ENCODE measurements at places on chromosomes 1 and 21.

GRCh38 chr1:166383137-166383536 is 216.3 kb upstream of the FAM78B start:
- no peak for DNase-seq

DNA sequence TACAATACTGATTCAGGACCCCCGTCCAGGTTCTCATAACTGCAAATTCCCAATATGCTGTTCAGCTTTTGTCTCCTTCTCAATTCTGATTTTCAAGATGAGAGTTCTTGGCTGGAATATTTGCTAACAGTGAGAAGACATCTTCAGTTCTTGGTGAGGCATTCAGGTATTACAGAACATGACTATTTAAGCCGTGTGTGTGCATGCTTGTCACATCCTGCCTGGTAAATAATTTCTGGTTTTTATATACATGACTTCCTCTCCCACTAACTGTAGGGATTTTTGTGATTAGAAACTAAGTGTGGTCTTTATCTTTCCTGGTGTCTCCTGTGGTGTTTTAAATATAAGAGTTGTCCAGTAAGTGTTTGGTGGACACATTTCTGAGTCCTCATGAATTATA is 10.2 kb upstream of the SLC19A2 start:
- no peak for DNase-seq

DNA sequence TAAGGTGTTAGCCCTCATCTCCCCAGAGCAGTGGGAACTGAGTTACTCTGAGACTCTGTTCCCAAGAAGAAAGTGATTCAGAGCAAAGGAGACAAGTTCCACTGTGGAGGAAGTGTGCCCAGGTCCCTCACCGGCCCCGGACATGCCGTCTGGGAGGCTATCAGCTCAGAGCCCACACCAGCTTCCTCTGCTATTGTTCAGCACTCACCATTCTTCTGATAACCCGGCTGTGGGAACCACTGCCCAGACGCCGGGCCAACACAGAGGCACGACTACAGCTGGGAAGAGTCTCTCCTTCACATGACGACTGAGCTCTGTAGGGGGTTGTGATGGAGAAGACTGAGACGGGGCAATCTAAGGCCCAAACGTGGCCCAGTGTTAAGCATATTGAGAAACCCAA is 34.2 kb upstream of the GJA5 start:
- DNase-seq = no peak

DNA sequence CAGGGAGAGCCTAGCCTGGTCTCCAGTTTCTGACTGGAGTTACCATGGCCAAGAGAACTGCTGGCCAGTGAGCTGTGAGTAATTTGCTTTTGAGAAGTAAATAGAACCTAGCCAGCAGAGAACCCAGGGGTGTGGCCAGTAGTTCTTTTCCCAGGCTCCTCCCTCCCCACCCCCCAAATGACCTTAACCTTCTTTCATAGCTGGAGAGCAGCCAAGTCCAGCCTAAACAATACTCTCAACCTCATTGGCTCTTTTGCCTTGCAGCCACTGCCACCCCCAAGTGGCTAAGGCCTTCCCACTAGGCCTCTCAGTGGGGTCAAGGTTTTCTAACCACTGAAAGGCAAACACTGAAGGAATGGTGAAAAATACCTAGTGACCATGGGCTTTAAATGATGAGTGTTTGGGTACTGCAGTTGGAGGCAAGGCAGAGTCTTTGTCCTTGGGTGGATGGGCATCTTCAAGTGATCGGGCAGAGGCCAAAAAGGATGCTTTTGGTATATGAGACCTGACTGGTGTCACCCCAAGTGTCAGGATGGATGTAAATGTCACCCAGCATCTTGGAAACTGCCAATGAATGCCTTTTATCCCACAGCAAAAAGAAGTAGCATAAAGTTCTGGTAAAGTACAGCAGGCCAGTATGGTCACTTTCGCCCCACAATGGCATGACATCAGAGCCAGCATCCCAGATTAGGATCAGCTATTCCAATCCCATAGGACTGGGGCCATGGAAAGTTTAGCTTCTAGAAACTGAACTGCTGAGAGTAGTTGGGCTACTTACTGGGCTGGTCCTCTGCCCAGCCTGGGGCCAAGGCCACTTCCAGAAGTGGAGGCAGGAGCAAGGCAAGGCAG is 3.5 kb upstream of the PIGV start:
- no peak for DNase-seq

DNA sequence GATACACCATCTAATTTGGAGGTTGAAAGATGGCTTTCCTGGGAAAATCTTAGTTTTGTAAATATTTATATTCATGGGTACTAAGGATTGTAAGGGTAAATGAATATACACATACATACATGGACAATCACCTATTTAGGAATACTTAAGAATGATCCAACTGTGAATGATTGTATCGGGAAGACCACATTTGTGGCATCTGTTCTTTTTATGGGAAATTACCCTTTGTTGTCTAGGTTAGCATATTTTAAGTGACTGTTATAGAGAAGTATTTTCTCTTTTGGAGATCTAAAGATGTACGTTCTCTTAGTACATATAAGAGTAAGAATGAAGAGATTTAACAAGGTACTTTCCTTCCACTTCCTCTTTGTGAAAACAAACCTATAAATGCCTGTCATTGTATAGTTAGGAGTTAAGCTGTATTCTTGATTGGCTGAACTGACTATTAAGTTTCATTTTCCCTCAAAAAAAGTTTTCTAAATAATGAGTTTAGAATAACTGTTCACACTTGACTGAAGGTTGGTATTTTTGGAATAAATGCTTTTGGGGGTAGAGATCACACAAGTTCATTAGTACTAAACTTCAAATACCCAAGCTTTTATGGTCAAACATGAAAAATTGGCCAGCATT is 26.7 kb downstream of the SNX7 start:
- DNase-seq = no peak

DNA sequence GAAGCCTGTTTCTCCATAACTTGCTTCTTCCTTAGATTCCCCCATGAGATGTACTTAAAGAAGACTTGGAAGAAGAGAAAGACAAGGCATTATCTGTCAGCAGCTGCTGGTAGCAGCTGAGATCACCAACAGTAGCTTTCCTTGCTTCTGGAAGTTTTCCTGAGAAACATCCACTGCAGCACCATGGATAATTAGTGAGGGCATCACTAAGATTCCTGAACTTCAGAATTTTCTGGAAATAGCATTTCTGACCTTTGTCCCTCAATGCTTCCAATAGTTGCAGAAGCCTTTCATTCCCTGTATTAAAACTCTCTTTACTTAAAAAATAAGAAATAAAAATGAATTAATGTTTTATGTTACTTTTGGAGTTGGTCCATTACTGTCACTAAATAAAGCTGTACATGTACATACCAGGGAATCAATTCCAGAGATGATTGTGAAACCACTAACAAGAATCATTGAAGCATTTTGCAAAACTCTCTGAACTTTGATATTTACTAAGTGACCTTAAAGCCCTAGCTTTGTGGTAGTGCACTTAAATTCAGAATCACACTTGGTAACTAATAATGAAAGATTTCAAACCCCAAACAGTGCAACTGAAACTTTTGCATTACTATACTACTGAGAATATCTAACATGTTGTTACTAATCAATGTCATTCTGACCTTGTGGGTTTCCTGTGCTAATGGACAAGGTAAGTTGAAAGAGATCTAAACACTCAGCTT is at the start of gene CFHR4:
Gene CFHR4, plus strand, starts transcription at position 538 of the 725 bp plus-strand sequence. Its CDS starts 99 bp downstream, at position 637.
- no peak for DNase-seq

GRCh38 chr1:19577561-19577960 is 66.5 kb upstream of the NBL1 start:
- no peak for DNase-seq

- no peak for DNase-seq
Measured at GRCh38 chr1:236515443-236515958, 8.3 kb upstream of the LGALS8 start.

GRCh38 chr1:240230816-240231215 is 139.1 kb downstream of the FMN2 start:
- DNase-seq = no peak

GRCh38 chr1:2009101-2010053 is 5.8 kb upstream of the CFAP74 start:
- DNase-seq = no peak

GRCh38 chr1:245330951-245331350 is 176.2 kb downstream of the KIF26B start:
- DNase-seq = no peak

GRCh38 chr1:67336157-67336556 is 28.5 kb downstream of the IL12RB2 start:
- DNase-seq = peak; percentile 33

DNA sequence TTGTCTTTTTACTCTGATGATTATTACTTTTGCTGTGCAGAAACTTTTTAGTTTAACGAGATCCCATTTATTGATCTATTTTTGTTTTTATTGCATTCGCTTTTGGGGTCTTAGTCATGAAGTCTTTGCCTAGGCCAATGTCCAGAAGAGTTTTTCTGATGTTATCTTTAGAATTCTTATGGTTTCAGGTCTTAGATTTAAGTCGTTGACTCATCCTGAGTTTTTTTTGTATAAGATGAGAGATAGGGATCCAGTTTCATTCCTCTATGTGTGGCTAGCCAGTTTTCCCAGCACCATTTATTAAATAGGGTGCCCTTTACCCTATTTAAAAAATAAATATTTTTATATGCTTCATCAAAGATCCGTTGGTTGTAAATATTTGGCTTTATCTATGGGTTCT is 13.2 kb downstream of the MAN1C1 start:
- no peak for DNase-seq

GRCh38 chr1:97151651-97152050 is 430.1 kb downstream of the PTBP2 start:
- DNase-seq = no peak

DNA sequence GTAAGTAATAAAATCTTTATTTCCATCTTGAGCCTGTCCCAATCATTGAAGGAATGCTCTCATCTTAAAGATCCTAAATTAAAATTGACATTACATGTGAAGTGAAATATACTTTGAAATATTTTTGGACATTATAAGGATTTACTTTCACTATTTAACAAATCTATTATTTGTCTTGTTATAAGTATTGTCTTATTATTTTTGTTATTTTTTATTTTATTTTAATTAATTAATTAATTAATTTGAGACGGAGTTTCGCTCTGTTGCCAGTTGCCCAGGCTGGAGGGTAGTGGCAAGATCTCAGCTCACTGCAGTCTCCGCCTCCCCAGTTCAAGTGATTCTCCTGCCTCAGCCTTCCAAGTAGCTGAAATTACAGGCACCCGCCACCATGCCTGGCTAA is 343.2 kb downstream of the DPYD start:
- no peak for DNase-seq

GRCh38 chr1:205179842-205180241 is 31.7 kb downstream of the DSTYK start:
- DNase-seq = no peak

DNA sequence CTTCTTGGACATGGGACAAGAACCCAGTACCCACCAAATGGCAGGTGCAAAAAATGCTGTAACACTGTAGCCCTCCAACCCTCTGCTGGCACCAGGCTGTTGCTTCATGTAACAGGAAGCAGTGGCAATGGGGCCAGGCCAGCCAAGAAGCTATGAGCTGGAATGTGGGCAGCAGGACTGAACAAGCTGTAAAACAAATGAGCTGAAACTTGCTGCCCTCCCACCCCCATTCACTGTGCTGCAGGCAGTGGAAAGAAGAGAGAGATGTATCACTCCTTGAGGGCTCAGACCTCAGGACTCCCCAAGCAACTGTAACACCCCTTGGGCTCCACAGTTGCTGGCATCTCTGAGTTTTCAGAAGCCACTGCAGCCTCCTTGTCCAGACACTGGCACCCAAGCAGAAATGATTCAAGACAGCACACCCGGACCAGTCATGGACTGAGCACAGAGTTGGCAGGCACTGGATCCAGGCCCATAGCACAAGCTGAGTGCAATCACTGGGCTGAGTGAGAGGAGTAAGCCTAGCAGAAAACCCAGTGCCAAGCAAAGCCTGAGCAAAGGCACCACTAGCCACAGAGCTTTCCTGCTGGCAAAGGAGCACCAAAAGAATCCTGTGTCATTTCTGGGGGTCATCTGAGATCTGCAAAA is 321.4 kb upstream of the CXADR start:
- DNase-seq = no peak

All from activated T-cell treated with anti-CD3 and anti-CD28 coated beads, Interleukin-2, amount 50 U/mL, for 48 hours (primary cell).